ENCODE measurements at places on chromosomes 6 and 20. TPM values are rescaled to one million over a fixed set of nuclear protein-coding genes. Genes with fewer than 3 reads are reported as not detected.

DNA sequence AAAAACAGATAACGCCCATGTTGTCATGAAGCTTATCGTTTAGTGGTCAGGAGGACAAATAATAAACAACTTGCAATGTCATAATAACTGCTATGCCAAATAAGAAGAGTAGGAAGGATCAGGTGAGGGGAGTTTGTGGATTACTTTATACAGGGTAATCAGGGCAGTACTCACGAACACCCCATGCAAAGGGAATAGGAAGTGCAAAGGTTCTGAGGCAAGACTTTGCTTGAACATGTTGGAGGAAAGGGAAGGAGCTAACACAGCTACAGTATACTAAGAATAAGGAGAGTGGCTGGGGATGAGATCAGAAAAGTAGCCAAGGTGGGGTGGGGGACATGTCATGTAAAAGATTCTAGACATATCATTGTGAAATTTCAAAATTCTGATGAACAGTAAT, 292.0 kb upstream of the RUNX2 start:
- no peaks in the 10 kb centered on the region for H3K4me1 ChIP-seq
- no peak overlapping the region for H3K4me3 ChIP-seq
- no peaks in the 10 kb centered on the region for H3K36me3 ChIP-seq
- no peaks in the 10 kb centered on the region for H3K27me3 ChIP-seq

GRCh38 chr6:33694401-33694931, 17.0 kb downstream of the UQCC2 start:
- peak overlapping the region; percentile 50 for H3K27ac ChIP-seq
- H3K27me3 ChIP-seq, result no peaks in the 10 kb centered on the region
- DNase-seq, result no peak
- no peaks in the 10 kb centered on the region for H3K36me3 ChIP-seq

- H3K27me3 ChIP-seq, result no peaks in the 10 kb centered on the region
- H3K36me3 ChIP-seq, result no peaks in the 10 kb centered on the region
- no peak for DNase-seq
- H3K4me1 ChIP-seq, result no peaks in the 10 kb centered on the region
Measured at GRCh38 chr6:1963596-1963995, 281.8 kb downstream of the GMDS start.

DNA sequence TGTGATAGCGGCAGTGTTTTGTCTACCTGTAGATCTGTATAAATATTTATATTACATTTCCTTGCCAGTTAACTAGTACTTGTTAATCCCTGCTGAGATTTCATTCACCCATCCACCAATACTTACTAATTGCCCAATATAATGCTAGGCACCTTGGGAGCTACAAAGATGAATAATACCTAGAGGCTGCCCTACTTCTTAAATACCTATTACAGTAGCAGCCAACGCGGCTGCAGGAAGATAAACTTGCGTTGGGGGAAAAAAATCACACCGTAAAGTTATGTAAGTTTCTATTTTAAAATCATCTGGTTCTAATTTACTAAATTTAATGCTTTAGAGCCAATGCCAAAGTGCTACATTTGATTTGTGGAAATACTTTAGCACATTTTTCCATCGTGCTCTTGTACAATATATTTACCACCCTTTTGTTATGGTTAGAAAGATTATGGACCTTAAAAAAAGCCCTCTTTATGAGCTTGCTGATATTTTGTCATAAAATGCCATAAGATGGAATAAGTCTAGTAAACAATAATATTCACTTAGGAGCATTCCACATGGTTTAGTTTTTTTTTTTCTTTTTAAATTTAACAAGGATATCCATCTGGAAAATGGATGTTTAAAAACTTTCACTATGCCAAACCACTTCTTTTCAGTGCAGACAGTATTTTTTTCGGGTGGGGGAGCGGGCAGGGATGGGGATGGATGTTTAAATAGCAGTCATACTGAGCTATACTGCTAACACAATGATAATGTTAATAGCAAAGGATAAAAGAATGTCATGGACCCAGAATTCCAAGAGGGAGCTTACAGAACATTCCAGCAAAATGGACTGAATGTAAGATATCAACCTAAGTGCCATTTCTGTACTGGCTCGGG, 13.2 kb upstream of the NEDD9 start:
- H3K4me3 ChIP-seq, result no peak overlapping the region
- no peaks in the 10 kb centered on the region for H3K27me3 ChIP-seq
- DNase-seq, result no peak
- no peaks in the 10 kb centered on the region for H3K4me1 ChIP-seq
- H3K36me3 ChIP-seq, result no peaks in the 10 kb centered on the region

- H3K27ac ChIP-seq, result no peak overlapping the region
- no peak for DNase-seq
- no peaks in the 10 kb centered on the region for H3K27me3 ChIP-seq
Measured at GRCh38 chr20:47653869-47654268, 131.4 kb downstream of the SULF2 start.

GRCh38 chr6:45535933-45536332, 158.2 kb upstream of the SUPT3H start:
- no peaks in the 10 kb centered on the region for H3K4me1 ChIP-seq
- H3K27me3 ChIP-seq, result no peaks in the 10 kb centered on the region
- no peaks in the 10 kb centered on the region for H3K36me3 ChIP-seq
- no peak overlapping the region for H3K27ac ChIP-seq

DNA sequence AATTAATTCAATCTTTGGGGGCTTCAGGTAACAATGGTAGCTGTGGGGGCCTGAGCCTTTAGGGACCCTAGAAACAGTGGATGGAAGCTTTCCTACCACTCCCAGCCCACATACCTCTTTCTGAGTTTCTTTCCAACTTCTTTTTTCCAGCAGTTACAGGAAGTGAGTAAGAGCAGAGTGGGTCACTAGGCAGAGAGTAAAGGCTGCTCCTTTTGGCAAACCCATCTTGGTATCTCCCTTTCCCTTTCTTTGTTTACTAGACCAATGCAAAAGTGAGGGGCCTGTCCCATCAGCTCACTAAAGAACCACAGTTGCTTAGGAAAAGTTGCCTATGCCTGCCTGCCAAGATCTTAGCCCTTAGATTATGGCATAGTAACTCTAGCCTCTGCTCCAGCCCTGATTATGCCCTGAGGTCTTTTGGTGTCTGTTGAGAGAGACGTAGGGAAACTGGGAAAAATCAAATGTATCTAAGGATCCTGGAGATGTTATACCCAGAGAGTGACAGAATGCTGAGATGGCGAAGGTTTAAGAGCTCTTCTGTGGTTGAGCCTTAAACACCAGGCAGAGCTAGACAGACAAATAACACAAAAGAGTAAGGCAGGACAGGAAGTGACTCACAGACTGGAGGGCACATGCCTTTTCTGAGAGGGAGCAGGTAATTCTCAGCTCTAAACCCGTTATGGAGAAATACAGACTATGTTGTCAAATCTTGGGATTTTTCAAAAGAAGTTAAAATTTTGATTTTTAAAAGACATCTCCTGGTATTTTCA, 31.3 kb downstream of the TRMT6 start:
- no peak for DNase-seq
- H3K27me3 ChIP-seq, result no peaks in the 10 kb centered on the region
- H3K4me3 ChIP-seq, result no peak overlapping the region

DNA sequence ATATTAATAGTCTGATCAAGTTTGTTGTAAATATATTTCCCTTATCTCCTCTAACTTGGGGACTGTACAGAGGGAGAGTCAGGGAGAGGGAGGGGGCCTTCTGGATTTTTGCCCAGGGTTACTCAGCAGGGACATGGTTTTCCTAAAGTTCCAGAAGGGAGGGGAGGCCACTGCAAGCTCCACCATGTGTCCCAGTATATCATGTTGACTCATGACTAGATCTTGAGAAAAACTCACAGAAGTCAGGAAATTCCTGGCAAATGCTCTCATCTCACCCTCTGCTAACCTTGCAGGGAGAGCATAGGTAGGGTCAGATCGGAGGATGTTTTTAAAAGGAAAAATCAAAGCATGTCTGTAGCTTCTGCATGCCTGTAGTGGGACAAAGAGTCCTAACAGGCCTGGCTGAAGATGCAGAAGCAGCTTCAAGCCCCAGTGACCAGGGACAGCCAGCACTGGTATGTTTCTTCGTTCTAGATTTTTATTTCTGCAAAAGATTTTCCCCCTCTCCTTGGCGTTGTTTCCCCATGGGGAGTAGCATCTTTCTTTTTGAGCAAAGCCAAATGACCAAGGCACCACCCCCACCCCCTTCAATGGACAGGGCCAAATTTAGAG, 272.9 kb upstream of the SUPT3H start:
- DNase-seq, result no peak
- H3K27ac ChIP-seq, result no peak overlapping the region
- no peaks in the 10 kb centered on the region for H3K36me3 ChIP-seq
- no peak overlapping the region for H3K4me3 ChIP-seq

GRCh38 chr20:41005361-41005729, 23.3 kb upstream of the TOP1 start:
- no peaks in the 10 kb centered on the region for H3K4me1 ChIP-seq
- H3K27ac ChIP-seq, result peak overlapping the region; percentile 81
- H3K27me3 ChIP-seq, result no peaks in the 10 kb centered on the region
- peak; percentile 91 for DNase-seq

DNA sequence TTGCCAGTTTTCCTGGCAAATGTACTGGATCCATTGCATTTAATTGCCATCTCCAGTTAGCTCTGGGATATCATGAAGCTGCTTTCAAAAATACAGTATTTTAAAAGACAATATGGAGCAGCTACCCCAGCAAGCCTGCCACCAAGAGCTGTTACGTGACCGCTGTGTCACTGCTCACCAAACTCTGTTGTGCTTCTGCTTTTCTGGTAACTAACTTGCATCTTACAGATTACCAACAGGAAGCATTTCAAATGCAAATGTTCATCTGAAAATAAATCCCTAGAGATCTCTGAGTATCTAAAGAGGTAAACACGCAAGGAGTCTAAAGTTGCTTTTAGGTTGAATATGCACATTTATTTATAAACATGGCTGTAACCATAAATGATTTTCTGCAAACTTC, 1008.3 kb downstream of the KIF16B start:
- H3K4me1 ChIP-seq, result no peaks in the 10 kb centered on the region
- H3K27me3 ChIP-seq, result no peaks in the 10 kb centered on the region
- no peak overlapping the region for H3K27ac ChIP-seq
- H3K4me3 ChIP-seq, result no peak overlapping the region

DNA sequence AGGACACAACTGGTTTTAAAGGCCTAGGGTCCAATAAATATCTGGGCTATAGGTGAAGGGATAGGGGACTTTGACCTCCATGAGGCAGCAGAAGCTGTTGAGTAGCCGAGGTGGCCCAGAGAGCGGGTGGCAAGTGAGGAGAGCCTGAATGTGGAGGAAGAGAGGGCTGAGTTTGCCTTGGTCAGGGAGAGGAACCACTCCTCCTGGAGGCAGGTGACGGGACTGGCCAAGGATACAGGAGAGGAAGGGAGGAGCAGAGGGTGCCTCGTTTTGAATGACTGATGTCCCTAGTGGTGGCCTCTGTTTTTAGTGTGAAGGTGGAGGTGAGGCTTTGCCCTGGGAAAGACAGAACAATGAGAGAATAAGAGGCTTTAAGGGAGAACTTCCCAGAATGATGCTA, 19.1 kb upstream of the AAR2 start:
- H3K27ac ChIP-seq, result no peak overlapping the region
- no peak overlapping the region for H3K4me3 ChIP-seq
- no peaks in the 10 kb centered on the region for H3K4me1 ChIP-seq
- H3K36me3 ChIP-seq, result no peaks in the 10 kb centered on the region
- H3K27me3 ChIP-seq, result no peaks in the 10 kb centered on the region
- no peak for DNase-seq

- H3K4me3 ChIP-seq, result no peak overlapping the region
- H3K27ac ChIP-seq, result no peak overlapping the region
- no peaks in the 10 kb centered on the region for H3K4me1 ChIP-seq
- H3K27me3 ChIP-seq, result no peaks in the 10 kb centered on the region
- no peak for DNase-seq
Measured at GRCh38 chr6:137409266-137409777, 84.9 kb downstream of the OLIG3 start.

GRCh38 chr6:138468320-138469015, 30.8 kb downstream of the NHSL1 start:
- DNase-seq, result no peak
- H3K4me3 ChIP-seq, result no peak overlapping the region
- no peaks in the 10 kb centered on the region for H3K4me1 ChIP-seq
- H3K27ac ChIP-seq, result no peak overlapping the region

DNA sequence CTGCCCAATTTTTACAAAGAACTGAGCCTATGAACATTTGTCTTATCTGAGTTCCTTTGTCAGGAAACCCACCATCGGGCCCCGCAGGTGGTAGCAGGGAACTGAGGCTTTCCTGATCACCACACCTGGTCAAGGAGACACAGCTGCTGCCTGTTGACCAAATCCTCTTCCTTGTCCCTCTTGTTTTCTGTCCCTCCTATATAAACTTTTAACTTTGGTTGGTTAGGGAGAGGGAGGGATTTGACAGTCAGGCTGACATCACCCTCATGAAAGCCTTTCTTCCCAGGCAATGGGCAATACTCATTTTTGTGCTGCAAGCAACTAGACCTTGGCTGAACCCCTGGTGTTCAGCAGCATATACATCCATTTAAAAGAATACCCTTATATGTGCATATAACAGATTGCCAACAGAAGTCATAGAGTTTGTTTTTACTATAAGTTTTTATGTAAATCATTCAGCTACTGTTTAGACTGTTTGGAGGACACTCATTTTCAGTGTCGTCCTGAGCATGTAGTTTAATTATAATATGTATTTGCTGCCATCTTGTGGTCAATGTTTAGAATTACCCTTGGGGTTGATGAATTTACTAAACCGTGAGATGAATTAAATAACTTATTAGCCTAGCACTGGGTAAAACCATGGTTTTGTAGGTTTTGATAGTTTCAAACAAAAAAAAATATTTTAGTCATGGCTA, 17.0 kb downstream of the CRISP1 start:
- no peak for DNase-seq
- no peak overlapping the region for H3K4me3 ChIP-seq
- H3K27ac ChIP-seq, result no peak overlapping the region
- no peaks in the 10 kb centered on the region for H3K27me3 ChIP-seq
- no peaks in the 10 kb centered on the region for H3K4me1 ChIP-seq
- no peaks in the 10 kb centered on the region for H3K36me3 ChIP-seq

GRCh38 chr6:49549691-49550491, 577 bp upstream of the C6orf141 start:
- H3K4me1 ChIP-seq, result no peaks in the 10 kb centered on the region
- DNase-seq, result no peak
- H3K27ac ChIP-seq, result no peak overlapping the region
- H3K36me3 ChIP-seq, result no peaks in the 10 kb centered on the region

- no peaks in the 10 kb centered on the region for H3K27me3 ChIP-seq
- no peak overlapping the region for H3K27ac ChIP-seq
Measured at GRCh38 chr6:2102316-2102883, 143.0 kb downstream of the GMDS start.

Gene ETV7
- total RNA-seq, result not detected

Gene EIF6
- total RNA-seq, result 80.9 TPM

Gene PKIG
- total RNA-seq, result 108 TPM

Gene ZC2HC1B
- total RNA-seq, result not detected

Gene OR12D3
- total RNA-seq, result not detected

Gene OOEP
- total RNA-seq, result not detected

Gene CPXM1
- total RNA-seq, result 18.2 TPM

Gene LAMP5
- 0.43 TPM for total RNA-seq

Gene LINC00237
- not detected for total RNA-seq

Gene MARCKS
- 14.9 TPM for total RNA-seq

Gene FOXF2
- total RNA-seq, result not detected

Gene HLA-DPB1
- 108 TPM for total RNA-seq

Gene SLC16A10
- not detected for total RNA-seq

Data from uterus (tissue), 4 donors.